ENCODE measurements at places on chromosomes 12 and 14.

DNA sequence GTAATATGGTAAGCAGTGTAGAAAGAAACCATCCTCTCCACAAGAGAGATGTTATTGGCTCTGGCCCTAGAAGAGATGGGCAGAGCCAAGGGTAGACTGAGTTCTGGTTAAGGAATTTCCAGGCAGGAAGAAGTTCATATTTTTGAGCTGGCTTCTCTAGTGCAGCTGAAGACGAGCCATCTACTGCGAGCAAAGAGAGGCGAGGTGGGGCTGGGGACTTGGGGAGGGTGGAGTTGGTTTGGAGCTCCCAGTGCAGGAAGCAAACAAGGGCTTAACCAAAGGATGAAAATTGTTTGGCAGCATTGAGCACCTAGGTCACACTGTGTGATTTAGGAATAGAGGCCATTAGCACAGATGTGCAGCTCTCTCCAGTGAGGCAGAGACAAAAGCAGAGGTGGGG is 239.6 kb downstream of the ZFP36L1 start:
- DNase-seq: no peak

GRCh38 chr14:102824832-102825231 is 47.6 kb downstream of the TRAF3 start:
- DNase-seq: no peak

GRCh38 chr14:95611293-95611880 is 74.8 kb upstream of the TCL1B start:
- peak; percentile 77 for DNase-seq

DNA sequence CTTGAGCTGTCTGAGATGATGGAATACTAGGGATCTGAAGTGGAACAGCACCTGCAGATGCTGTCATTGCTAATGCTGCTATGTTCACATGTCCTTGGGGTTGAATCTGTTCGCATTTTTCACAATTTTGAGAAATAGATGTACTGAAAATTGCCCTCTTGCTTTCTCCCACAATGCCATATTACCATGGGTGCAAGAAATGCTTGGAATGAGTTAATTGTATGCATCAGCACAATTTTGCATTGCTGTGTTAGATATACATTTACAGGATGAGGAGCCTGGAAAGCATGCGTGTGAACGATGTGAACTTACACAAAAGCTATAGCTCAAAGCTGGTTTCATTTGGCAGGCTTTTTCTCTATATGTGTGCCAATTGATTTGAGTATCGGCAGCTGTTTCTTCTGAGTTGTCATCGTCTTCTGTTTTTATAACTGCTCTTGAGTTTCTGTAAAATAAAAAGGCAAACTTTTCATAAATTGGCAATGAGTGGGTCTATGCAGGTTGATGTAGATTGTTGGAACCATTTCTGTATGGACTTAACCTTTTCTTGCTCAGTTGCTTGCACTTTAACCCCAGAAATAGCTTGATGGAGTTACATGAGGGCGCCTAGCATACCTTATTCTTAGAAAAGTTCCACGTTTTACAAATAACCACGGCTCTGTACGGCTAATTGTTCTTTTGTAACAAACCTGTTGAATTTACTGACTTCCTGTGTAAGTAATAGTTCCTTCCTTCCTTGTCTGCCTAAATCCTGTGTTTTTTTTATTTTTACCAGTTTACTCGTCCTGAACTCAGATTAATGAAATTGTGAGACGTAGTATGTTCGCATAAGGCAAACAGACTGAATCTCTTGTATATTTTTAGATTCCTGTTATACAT is 105.9 kb downstream of the FGD4 start:
- no peak for DNase-seq

DNA sequence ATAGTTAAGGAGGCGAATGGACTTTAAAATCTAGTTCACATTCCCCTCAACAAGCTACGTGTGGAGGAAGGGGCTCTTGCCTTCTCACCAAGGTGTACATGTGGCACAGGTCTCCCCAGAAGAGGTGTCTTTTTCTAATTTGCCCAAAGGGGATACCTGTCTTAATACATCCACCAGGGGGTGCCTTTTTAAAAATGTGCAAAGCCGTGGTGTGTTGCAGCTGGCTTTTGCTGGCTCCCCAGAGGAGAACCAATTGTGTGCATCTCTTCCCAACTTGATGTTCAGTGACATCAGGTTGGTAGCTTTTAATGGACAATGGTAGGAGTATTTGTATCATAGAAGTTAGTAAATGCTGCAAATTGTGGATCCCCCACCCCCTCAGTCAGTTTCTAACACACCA is 33.8 kb downstream of the CREBL2 start:
- DNase-seq: peak; percentile 64

DNA sequence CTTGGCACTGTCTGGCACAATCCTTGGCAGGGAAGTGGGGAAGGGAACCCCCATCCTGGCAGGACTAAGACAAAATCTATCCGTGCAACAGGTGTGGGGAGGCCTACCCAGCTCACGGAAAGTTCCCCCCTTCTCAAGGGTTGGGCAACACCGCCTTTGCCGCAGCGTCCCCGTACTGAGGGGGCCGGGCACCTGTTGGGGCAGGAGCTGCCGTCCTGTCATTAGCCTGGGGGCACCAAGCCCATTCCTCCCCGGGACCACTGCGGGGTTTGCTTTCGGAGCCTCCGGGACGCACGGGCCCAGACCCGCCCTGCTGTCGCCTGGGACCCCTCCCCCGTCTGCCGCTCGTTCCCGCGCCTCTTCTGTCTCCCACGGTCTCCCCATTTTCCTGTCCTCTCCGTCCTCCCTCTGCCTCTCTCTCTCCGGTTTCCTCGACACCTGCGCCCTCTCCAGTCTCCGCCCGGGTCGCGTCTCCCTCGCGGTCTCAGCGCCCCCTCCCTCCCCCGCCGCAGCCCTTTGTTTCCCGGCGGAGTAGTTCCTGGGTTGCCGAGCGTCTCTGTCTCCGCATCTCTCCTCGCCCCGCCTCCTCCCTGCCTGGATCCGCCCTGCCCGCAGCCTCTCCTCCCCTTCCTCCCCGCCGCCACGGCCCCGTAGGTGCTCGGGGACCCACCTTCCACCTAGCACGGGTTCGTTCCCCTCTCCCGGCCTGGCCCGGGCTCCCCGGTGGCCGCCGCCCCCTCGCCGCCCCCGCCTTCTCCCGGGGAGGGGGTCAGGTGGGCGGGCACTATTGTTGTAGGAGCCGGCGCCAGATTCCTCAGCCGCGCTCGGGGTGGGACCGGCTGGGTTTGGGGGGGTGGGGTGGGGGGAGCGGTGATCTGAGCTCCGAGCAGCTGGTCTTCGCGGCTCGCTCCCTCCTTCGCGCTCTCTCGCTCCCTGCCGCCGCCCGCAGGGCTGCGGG is at the start of gene CACNB3:
Gene CACNB3 (plus strand): TSS at position 624 of the 958 bp plus-strand sequence. CDS start 434 bp downstream, outside the sequence.
- peak; percentile 61 for DNase-seq

GRCh38 chr12:47988073-47989022 is 15.9 kb downstream of the COL2A1 start:
- no peak for DNase-seq

DNA sequence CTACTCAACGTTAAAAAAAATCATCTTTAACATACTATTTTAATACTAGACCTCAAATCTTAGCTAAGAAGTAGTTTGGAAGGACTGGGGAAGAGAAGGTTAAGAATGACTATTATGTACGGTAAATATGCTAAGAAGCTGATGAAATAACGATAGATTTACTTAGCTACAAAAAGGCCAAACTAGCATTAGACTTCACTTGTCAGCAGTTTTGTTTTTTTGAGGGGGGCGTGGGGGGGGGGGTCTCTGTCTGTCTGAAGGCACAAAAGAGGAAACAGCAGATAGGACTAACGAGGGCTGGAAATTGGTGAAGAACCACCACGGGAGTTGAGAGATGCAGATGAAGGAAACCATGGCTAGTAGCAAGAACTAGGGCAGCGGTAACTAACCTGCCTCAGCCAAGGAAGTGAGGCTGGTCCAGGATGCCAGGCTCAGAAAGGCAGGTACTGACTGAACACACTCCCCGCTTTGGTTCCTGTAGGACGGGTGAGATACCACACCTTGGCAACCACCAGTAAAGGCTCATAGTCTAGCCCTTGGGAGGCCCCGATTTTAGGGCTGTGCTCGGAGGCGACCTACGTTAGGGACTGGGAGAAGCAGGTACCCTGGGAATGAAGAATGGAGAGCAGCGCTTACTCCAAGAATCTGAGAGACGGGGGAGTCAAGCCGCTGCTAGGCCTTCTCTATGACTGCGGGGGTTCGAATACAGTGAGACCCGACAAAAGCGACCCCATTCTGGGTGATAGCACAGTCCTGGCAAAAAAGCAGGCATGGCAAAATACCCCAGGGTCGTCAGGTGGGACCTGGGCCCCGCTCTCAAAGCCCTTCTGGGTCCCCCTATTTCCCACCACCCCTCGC is 675 bp downstream of the NEDD8 start:
- peak; percentile 43 for DNase-seq

- DNase-seq: no peak
Observed at GRCh38 chr14:61484031-61484430, 162.7 kb downstream of the PRKCH start.

DNA sequence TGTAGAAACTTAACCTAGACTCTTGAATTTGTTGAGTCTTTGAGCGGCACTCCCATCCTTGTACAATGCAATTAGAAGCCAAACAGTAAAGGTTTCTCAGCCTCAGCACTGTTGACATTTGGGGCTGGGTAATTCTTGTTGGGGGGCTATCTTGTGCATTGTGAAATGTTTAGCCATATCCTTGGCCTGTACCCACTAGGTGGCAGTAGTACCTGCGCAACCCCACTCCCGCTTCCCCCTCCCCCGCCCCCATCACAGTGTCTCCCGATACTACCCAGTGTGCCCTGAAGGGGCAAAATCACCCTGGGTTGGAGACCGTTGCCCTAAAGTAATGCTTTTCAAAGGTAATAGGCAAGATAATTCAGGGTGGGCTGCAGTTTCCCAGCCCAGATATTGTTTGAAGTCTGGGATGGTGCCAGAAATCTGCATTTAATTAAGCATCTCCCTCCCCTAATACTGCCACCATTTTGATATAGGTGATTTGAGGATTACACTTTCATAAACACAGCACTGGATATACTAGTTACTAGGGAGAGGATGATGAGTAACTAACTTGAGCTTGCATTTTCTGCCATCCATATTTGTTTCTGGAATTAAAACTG is 1.8 kb downstream of the COX6A1 start:
- DNase-seq: peak; percentile 86

- no peak for DNase-seq
Observed at GRCh38 chr14:100857233-100857922, 31.5 kb downstream of the MEG3 start.

- no peak for DNase-seq
Observed at GRCh38 chr12:57777367-57777766, 5.0 kb downstream of the EEF1AKMT3 start.

GRCh38 chr14:100822532-100823296 is 3.2 kb upstream of the MEG3 start:
- no peak for DNase-seq

DNA sequence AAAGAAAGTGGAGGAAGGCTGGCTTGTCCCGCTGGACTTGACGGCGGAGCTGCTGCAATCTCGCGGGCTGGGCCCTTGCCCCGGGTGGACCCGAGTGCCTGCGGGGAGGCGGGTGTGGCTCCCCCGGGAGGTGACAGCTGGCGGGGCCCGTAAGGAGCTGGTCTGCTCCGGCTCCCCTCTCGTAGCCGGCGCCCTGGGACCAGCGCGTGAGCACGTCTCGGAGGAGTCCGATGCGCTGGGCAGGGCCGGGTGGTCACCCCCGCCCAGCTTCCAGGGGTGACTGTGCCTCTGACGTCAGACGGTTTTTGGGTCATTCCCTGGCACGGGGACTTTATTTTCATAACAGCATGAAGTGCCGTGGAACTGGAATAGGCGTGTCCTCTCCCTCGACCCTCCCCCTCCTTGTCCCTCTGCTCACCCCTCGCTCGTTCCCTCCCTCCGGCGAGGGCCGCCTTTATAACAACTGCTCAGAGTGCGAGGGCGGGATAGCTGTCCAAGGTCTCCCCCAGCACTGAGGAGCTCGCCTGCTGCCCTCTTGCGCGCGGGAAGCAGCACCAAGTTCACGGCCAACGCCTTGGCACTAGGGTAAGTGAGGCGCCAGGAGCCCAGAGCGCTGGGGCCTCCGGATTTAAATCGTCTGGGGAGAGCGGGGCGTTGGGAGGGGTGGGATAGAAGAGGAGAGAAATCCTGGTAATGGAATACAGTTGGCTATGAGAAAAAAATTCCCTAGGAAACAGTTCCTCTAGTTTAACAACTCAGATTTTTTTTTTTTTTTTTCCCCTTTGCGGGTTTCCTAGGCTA is at the start of gene GPRC5A:
Gene GPRC5A (plus strand): TSS at position 483 of the 801 bp plus-strand sequence. CDS start 16,688 bp downstream, outside the sequence.
- DNase-seq: no peak

DNA sequence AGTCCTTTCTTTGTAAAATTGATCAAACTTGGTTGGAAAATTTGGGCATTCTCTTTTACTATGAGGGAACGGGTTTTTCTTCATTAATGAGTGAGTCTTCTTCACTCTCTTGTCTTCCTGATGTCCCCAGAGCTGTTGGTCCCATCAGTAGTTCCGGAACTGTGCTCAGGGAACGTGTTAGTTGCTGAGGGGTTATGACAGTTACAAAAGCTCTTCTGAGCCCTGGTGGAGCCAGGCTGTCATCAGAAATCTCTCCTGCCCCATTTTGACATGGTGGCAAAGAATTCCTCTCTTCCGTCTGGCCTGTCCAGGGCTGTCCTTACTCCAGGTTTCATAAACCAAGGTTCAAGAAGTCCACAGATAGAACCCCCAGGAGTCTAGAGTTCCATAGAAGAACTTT is 208.5 kb downstream of the SLC41A2 start:
- DNase-seq: no peak

DNA sequence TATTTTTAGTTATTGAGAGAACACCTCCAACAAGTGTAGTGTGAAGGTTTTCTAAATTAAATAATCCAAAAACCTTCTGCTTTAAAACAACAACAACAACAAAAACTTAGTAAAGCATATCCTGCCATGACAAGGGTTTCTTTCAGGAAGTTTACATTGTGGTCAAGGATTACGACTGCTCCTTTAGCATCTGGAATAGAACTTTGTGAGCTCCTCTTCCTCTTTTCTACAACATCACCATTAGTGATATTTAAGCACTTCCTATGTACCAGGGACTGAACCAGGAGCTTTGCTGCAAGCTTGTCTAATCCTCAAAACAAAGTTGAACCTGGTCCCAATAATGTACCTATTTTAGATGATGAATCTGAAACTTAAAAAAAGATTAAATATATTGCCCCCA is 315.4 kb upstream of the KITLG start:
- DNase-seq: no peak

DNA sequence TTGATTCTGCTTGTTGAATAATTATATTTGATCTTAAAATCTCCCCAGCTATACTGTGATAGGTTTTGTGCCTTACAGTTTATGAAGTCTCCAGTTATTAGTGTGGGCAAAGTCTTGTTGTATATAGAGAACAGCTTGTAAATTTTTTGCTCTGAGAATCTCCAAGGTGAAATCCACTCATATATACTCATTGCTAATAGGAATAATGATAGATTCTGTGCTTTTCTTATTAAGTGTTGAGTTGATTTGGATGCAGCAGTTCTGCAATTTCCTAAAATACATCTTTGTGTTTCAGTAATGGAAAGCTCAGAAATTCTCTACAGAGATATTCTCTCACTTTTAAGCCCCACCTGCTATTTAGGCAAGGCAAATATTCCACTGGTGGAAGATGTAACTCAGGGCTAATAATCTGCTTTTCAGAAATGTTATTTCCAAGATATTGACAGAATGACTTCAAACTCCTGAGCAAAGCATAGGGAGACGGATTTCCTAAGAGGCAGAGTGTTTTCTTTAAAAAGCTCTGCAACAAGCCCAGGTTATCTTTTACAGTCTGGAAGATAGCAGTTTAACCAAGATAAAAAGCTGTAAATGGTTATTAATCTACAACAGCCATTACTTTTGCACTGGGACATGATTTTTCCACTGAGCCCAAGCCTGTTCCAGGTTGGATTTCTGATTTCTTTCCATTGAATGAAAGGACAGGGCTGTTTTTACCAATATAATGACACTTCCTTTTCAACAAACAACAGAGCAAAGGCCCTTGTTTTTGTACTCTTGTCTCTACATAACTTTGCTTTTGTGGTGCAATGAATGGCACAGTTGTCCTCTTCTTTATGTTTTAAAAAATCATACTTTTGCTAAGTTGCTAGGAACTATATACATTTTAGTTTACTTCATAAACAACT is 239.9 kb upstream of the ATP2B1 start:
- DNase-seq: no peak

Measured in OCI-LY7 (cell line).